ENCODE measurements at places on chromosomes 5 and 9.

DNA sequence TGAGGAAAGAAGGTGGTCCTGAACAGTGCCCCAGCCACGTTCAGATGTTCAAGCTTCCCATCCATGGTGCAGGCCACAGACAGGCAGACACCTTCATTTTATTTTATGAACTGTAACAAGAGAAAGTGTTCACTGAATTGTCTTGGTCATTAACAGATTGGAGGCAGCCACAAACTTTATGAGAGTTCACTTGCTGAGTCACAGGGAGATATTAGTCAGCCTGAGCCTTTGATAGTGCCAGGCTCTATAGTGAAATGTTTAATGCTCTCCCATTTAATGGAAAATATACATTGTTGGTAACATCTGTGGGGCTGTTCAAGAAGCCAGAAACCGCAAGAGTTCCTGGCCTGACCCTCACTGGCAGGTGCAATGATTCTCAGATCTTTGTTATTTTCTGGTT, 237.0 kb downstream of the TENT4A start:
- no peak for DNase-seq

DNA sequence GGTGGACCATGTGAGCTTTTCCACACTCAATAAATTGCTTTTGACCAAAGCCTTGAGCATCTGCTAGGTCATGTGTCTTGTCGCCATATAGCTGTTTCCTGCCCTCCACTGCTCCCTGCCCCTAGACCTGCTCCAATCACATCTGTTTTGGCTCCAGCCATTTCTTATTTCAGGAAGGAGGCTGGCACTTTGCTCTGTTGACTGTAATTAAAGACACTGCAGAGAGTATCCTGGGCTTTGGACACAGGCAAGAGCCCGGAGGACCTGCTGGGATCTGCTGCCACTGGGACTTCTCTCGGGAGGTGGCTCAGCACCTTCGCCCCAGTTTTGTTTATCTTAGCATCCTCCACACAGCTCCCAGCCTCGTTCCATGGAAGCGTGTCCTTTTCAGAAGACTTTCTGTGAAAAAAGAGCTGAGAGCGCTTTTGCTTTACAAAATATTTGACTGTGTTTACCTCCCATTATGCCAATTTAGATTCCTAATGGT, 153.2 kb downstream of the MED10 start:
- no peak for DNase-seq

GRCh38 chr9:33249983-33250382, 10.0 kb downstream of the SPINK4 start:
- DNase-seq = no peak

- no peak for DNase-seq
Measured at GRCh38 chr9:132244582-132245455, 83.0 kb downstream of the NTNG2 start.

DNA sequence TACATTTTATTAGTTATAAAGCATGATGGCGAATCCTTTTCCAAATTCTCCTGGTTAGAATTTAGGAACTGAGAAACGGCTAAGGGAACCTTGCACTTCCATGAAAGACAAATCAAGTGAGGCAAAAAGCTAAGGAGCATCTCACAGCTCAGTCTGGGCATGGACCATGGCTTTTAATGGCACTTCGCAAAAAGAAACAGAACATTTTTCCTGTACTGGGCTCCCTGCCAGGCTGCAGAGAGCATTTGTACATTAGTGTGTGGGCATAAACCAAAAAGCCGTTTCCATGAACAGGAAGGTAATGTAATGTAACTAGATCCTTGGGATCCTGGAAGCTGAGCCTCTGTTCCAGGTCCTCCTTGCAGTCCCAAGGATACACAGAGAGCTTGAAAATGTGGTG, 354.2 kb downstream of the MRPS30 start:
- no peak for DNase-seq

GRCh38 chr5:151541571-151541970, 49.6 kb downstream of the FAT2 start:
- DNase-seq = no peak

- peak; percentile 42 for DNase-seq
Measured at GRCh38 chr9:120841930-120842684, 615 bp downstream of the PSMD5 start.
